Fibroblast of skin of right quadriceps (primary cell): ENCODE measurements at places on chromosomes 12 and 14.

GRCh38 chr14:104594310-104595046 lies 10.1 kb downstream of the TMEM179 start:
- DNase-seq = no peak

- no peak for DNase-seq
Measured at GRCh38 chr12:51798501-51798900, 50.0 kb downstream of the FIGNL2 start.

- peak; percentile 87 for DNase-seq
Measured at GRCh38 chr12:93163260-93164036, 214.3 kb upstream of the NUDT4 start.

DNA sequence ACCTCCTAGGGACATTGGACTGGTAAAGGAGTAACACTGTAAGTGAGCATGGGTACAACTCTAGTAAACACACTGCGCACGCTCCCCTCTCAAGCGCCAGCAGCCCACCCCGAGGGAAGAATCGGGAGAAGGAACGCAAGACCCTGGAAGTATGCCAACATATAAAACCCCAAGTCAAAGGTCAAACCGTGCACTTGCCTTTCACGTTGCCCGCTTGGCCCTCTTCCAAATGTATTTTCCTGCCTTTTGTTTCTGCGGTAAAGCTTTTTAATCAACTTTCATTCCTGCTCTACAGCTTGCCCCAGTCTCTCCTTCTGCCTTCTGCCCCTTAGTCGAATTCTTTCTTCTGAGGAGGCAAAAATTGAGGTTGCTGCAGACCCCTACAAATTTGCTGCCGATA lies 17.6 kb upstream of the CHST11 start:
- DNase-seq = no peak

DNA sequence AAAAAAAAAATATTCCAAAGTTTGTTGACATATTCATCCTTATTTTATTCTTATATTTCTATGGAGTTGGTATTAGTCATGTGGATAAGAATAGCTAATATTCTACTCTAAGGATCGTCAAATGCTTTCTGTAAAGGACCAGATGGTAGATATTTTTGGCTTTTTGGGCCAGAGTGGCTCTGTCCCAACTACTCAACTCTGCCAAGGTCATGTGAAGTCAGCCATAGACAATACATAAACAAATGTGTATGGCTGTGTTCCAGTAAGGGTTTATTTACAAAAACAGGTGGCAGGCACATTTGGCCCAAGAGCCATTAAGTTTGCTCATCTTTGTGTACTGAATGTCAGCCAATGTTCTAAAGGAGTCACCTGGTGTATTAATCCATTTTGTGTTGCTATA lies 131.8 kb downstream of the TBX5 start:
- no peak for DNase-seq
